ENCODE measurements at places on chromosomes 7 and 10. TPM values are rescaled to one million over a fixed set of nuclear protein-coding genes. Genes with fewer than 3 reads are reported as not detected.

Gene PHYHIPL
- total RNA-seq: not detected

Gene SDK1
- total RNA-seq: 1.1 TPM

GRCh38 chr7:77222819-77223218 is 23.2 kb upstream of the FGL2 start:
- no peak for DNase-seq

DNA sequence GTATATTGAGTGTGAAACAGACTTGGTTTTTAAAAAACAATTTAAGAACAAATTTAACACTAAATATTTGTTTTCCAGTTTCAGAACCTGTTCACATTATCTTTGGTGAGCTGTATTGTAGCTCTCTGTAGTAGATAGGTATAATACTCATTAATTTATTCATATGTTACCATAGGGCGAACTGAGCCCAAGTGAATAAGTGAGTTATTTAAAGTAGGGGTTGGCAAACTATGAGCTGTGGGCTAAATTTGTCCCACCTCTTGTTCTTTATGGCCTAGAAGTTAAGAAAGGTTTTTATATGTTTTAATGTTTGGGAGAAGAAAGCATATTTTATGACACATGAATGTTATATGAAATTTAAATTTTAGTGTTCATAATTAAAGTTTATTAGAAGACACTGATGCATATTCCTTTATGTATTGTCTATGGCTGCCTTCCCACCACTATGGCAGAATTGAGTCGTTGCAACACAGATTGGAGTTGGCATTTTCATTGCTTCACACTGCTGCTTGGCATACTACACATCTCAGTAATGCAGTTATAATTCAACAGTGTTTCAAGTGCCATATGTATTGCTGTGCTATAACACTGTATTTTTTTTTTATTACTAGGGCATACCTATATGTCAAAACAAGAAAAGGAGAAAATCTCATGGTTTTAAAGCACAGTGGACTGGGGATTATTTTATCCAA is 146.5 kb downstream of the ADK start:
- no peak for DNase-seq

DNA sequence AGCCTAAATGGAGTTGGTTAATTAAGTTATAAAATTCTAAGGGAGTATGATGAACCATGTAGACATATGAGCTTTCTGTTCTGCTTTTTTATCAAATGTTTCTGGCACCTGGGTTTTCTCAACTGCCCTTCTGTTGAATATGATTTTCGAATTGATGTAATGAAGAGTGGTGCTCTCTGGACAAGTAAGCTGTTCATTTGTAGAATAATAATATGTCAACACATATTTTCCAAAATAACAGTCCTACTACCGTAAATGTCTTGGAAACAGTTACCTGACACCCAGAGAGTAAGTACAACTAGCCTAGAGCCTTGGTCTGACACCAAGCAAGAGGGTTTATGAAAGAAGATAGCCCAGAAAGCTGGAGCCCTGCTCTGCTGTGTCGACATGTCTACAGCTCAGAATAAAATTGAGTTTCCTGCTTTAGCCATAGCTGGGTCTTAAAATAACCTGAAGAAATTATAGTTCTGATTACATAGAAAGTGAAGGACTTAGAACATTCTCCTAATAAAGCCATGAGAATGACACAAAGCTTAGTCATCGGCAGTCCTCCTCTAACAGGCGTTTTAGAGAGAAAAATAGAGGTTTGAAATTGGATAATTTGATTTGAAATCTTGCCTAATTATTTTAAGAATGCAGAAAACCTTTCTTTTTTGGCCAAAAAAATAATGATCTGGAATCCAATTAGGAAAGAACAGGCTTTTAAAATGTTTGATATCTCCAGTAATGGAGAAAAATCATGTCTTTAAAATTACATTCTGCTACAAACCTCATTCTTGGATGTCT is 25.1 kb downstream of the HDAC9 start:
- DNase-seq: no peak

Gene RBP4
- total RNA-seq: not detected

DNA sequence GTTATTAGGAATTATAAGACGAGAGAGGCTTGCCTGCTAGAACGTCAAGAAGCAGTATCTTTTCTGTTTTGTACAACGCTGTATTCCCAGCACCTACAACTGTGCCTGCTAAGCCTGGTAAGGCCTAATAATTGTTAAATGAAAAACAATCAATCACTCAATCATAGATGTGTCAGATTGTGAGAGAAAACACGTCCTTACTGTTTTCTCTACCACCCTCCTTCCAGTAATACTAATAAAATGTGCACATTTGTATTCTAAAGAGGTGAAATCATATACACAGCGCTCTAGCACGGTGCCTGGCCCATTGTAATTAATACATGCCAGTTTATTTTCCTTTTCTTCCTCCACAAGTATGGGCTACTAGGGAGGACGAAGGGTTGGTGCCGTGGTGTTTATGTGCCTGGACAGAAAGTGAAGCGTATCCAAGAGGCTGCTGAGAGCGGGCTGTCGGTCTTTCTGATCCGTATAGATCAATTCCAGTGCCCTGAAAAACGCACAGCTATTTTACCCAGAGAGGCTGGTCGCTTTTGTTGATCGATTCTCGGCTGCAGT is 1.5 kb upstream of the AUTS2 start:
- no peak for DNase-seq

DNA sequence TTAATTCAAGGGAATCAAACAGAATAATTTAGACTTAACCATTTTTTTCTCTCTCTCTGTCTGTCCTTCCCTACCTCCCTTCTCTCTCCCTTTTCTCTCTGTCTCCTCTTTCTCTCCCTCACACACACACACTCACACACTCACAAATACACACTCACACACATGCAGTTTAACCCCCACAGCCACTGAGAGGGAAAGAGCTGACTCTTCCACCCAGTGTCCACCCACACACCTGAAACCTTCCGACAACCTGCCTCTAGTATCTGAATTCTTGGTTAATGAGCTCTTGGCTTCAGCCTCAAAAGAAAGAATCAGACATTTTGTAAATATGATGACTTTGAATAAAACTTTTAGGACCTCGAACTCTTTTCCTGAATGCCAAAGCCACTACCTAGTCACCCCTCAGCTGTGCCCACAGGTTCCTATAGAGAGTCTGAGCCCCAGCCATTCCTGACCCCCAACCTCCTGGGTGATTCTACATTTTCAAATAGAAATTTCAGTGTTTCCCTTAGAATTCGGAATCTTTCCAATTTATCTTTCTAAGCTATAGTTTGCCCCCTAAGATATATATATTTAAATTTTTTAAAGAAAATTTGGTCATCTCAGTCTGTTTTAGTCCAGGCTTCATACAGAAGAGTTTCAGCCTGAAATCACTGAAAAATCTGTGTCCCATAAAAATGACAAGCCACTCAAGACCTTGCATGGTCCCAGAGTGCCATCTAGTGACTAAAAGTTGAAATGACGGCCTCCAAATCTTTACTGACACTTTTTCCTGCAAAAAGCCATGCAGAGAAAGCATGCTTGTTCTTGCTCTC is 202.8 kb downstream of the IPMK start:
- no peak for DNase-seq

- DNase-seq: no peak
Observed at GRCh38 chr10:36003031-36003600, 361.0 kb upstream of the FZD8 start.

DNA sequence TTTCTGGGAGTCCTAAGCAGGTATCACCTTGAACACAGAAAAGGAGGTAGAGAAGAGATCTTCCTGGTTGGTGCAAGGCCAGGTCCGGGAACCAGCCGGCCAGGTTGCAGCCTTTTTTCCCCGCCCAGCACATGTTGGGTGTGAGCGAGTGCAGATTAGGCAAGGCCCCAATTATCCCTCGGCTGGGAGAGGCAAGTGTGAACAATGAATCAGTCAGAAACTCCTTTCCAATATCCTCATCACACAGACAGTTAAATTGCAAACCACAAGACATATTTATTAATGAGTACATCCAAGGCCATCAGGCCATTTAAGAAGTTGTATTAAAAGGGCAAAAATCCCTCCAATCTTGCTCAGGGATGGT is 115.0 kb upstream of the AFAP1L2 start:
- no peak for DNase-seq

GRCh38 chr7:66725843-66726242 is 14.7 kb upstream of the RABGEF1 start:
- DNase-seq: no peak

- no peak for DNase-seq
Observed at GRCh38 chr10:123909866-123910265, 18.3 kb upstream of the CPXM2 start.

DNA sequence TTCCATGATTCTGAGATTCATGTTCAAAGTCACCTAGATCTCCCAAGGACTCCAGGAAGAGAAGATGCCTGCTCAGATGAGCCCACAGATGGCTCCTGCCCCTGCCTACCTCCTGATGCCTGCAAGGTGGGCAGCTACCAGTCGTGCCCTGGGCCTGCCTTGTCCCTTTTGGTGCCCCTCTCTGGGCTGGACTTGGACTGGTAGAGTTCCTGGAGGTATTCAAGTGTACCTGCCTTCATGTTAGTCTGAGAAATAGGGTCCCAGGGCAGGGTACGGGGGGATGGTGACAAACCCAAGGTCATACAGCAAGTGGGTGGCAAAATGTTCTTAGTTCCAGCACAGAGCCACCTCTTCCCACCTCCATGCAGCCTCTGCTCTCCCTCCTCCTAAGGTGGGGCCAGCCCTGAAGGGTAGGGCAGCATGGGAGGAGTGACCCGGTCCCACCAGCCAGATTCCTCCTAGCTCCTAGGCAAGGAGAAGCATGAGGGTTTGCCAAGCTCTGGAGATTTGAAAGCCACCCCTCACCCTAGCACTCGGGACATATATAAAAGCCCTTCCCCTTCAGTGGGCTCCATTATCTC is 80.8 kb upstream of the UNC5B start:
- no peak for DNase-seq

DNA sequence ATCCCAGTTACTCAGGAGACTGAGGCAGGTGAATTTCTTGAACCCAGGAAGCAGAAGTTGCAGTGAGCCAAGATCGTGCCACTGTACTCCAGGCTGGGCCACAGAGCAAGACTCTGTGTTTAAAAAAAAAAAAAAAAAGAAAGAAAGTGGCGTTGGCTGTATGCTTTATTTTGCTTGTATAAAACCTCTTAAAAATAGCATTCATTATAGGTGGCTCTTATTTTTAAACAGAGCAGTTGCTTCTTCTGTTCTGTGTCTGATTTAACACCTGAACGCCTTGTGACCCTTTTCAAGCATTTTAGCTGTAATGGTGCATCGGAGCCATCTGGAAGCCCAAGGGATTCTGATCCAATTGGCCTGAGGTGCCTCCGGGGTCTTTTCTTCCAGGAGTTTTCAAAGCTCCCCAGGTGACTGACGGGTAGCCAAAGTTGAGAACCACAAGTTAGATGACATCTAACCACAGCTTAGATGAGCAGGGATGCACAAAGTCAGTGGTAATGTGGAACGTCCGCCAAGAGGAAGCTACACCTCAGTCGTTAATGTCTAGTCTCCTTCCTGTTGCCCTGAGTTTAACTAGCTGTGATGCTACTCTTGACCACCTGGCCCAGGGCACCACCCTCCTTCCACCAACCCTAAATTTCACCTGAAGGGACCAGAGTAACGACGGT is 274.6 kb upstream of the KLF6 start:
- DNase-seq: peak; percentile 22

DNA sequence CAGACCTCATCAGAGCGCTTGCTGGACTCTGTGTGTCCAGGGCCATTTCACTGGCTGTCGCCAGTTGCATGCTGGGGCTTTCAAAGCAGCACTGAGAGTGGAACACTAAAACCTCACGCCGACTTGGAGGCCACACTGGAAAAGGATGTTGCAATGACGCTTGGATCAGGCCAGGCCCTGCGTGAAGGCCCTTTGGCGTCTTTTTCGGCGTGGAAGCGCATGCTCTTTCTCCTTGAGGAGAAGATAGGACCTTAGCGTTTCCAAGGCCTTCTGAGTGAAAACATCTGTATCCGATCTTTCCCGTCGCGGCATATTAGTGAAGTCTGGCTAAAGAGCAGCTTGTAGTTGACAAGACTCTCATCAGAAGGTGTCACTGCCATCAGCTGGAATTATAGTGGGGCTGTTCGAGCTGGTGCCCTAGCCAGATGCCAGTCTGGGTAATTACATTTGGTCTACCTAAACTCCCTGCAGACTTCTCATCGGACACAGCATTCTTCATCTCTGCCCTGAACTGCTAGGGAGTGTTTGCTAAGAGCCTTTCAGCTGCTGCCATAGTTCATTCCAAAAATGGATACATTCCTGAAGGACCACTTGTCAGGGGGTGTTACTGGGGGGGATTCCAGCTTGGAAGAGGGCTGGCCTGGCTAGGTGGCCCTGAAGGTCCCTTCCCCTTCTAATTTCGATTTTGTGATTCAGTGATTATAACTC is 167.7 kb upstream of the TCF7L2 start:
- DNase-seq: no peak

DNA sequence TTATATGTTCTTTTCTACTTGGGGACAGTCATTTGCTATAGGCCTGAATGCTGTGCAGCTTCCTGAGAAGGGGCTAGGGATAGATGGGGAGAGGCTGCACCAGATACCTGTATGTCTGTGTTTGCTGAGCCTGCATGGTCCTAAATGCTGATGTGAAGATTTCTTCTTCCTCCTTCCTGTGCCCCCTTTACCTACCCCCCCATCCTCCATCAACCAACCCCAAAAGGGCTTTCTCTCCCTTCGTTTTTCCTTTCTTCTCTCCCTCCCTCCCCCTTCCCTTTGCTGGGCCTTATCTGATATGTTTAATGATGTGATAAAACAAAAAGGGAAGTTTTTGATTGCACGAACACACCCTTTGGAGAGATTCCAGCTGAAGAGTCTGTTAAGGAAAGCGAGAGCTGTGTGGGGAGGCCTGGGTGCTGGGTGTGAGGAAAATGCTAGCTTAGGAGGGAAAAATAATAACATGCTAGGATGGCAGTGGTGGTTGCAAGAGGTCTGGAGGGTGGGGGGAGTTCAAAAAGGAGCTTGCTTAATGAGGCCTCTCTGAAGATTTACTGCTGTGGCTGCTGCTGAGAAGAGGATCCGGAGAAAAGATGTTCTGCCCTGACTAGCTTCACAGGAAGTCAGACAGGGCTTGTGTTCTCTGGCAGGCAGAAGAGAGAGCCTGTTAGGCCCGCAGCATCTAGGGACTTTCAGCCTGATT is 101.8 kb downstream of the SAMD9 start:
- DNase-seq: no peak

DNA sequence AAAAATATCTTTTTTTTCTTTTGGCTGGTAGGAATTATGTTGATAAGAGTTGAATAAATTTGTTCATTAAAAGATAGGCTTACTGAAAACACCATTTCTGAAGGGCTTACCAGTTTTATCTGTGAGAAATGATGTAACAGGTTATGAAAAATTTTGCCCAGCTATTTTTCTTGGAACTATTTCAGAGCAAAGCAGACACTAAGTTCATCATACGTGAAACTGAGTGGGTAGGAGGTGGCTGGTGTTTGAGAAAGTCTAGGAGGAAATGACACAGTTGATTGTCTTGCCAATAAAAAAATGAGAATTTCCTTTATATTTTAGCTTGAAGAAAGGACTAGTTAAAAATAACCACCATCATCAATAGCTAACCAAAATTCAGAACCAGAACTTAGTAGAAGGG is 6.2 kb upstream of the MRC1 start:
- DNase-seq: no peak

- DNase-seq: no peak
Observed at GRCh38 chr10:17989908-17990767, 38.4 kb downstream of the SLC39A12 start.

Gene GIMAP8
- 2.9 TPM for total RNA-seq

Measured in CD4-positive, alpha-beta T cell (primary cell).